AG09319 (cell line): ENCODE measurements at places on chromosomes 2 and 18.

DNA sequence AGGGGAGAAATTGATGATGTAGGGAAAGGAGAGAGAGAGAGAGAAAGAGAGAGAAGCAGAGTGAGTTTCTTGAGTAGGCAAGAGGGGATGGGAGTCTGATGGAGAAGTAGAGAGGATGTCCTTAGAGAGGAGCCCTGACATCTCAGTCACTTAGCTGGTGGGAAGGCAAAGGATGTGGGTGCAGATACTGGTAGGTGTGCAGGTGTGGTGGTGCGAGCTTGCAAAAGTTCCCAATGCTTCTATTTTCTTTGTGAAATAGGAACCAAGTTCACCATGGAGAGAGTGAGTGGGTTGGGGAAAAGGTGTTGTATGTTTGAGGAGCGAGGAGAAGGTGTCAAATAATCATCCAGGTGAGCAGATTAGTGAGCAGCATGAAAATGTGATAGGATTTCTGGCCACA, 26.5 kb upstream of the POLE4 start:
- DNase-seq, result no peak

GRCh38 chr2:179311101-179311500, 46.5 kb upstream of the SESTD1 start:
- no peak for DNase-seq

GRCh38 chr2:98607741-98608115, 584 bp downstream of the COA5 start:
- DNase-seq, result no peak

DNA sequence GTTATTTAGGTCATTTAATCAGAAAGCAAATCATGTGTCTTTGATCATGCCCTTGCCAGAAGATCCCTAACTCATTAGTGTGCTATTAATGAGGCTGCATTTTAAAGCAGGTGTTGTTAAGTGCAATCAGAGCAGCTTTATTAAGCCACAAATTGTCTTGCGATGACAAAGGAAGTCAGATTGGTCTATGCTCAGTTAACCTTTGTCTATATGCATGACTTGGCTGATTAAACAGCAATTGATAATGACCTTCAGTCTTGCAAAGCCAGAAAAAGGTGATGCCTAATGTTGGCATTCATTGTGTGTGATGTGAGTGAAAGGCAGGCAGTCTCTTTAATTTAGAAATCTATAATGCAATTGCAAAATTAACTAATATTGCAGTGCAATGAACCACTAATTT, 166.9 kb downstream of the RND3 start:
- no peak for DNase-seq

GRCh38 chr2:210443527-210443926, 33.0 kb downstream of the LANCL1 start:
- DNase-seq, result no peak

GRCh38 chr18:24995056-24995455, 356.9 kb downstream of the ZNF521 start:
- DNase-seq, result no peak

DNA sequence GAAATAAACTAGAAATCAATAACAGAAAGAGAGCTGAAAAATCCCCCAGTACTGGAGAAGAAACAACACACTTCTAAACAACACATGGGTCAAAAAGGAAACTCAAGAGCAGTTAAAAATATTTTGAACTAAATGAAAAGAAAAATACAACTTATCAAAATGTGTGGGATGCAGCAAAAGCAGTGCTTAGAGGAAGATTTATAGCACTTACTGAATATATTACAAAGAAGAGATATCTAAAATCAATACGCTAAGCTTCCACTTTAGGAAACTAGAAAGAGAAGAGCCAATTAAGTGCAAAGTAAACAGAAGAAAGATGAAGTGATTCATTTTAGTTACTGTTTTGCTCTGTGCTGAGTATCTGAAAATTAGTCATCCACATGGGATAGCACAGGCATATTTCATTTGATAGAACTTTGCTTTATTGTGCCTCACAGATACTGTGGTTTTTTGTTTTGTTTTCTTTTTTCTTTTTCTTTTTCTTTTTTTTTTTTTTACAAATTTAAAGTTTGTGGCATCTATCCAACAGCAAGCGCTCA, 17.0 kb downstream of the TGFA start:
- DNase-seq, result no peak

DNA sequence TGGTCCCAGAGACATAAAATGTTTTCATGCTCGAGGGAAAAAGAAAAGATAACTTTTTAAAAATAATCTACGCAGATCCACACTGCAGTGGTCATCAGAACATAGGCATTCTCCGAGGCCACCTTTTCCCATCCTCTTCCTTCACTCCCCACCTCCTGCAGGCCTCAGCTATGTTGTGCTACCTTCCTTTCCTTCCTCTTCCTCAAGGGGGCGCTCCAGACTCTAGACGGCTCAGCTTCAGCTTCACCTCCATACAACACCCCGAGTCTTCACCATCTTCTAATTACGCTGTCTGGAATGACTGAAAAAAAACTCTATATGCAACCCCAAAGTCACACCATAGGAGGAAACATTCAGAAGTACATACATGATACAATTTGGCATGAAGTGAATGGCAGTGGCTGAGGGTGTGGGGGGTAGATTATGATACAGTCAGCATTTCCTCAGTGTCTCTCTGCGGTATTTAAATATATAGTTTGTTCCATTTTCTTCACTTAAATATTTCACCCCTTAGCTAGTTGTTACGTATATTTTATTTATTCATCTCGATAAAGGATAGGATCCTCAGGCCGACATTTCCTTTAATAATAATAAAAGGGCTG, 583.6 kb downstream of the IRS1 start:
- no peak for DNase-seq

DNA sequence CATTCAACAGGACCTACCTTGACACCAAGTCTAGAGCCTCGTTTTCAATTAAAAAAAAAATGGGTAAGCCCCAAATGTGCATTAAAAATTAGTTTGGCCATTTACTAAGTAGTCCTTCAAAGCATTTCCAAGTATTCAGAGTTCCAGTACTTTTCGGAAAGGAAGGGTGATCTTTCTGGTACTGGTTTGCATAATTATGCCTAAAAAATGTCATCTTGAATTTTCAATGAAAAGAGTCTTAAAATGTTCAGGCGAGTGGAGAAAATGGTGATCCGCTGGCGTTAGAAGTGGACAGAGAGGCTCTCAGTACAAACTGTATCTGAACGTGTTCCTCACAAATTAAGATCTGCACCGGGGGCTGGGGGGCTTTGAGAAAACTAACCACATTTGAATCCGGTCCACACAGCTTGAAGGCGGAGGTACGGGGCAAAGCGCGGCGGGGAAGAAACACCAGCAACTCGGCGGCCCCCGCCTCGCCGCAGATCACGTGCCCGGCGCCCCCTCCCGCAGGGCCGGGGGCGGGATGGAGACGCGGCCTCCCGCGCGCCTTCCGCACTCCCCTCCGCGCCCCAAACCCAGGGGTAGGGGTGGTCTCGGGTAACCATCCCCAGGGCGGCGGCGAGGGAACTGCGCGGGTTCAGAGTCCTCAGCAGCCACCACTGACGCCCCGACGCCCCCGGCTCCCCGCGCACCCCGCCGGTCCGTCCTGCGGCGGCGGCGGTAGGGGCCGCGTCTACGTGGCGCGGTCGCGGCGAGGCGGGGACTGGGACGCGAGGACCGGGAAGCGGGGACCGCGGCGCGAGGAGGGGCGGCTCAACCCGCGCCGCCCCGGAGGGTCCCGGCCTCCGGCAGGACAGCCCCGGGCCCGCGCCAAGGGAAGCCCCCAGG, 564 bp downstream of the LPIN2 start:
- no peak for DNase-seq

GRCh38 chr18:40079786-40080185, 1875.2 kb upstream of the PIK3C3 start:
- no peak for DNase-seq

- no peak for DNase-seq
Measured at GRCh38 chr18:36325846-36326245, 28.3 kb downstream of the FHOD3 start.

DNA sequence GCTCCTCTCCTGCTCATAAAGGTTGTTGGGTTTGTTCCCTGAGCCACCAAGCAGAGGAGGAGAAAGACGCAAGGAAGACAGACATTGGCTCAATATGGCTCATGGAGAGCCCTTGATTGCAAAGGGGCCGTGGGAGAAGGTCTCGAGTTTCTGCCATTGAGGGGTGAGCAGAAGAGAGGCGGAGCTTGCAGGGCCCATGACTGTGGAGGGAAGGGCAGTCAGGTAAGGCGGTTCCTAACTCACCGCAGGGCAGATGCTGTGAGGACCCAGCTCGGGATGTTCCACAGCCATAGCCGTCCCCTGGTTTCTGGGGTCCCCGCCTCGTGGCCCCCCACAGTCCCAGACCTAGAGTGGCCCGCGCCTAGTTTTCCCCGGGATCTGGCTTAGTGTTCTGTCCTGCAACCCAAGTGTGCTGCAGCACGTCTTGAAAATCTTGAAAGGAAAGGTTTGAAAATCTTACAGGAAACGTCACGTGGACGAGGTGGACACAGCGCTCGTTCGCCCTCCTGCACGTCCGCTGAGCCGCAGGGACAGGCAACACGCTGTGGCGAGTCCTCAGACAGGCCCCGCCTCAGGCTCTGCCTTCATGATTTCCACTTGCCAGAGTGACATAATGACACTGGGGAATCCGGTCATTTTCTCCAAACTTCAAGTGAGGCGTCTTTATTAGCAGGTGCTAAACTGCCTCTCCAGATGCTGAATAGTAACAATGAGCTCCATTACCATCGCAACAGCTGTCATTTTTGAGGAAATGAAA, 105.5 kb upstream of the HDAC4 start:
- DNase-seq, result no peak

DNA sequence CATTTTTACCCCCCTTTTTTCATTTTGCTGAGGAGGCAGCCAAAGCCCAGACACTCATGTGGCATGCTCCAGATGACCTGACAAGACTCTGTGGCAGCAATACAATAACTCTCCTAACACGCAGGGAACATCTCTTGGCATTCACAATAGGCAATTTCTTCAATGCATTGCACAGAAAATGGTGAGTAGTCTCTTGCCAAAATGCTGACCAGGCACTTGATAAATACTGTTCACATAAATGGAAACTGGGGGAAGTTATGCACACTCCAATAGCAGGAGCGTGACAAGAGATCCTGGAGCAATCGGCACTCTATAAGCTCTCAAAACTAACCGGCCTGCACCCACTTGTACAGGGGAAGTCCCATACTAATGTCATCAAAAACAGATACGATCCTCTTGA, 66.3 kb downstream of the NBAS start:
- DNase-seq, result no peak

DNA sequence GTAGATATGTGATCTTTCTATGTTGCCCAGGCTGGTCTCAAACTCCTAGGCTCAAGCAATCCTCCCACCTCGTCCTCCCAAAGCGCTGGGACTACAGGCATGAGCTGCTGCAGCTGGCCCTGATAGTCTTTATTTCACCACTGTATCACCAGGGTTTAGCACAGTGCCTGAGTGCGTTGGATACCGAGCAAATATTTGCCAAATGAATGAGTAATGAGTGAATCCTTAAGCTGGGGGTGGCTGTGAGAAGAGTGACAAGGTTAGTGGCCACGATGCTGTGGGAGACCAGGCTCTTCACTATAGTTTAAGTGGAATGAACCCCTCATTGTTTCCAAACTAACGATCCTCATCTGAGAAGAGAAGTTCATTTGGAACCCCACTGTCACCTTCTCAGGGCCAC, 60.8 kb upstream of the FAM136A start:
- DNase-seq, result no peak

DNA sequence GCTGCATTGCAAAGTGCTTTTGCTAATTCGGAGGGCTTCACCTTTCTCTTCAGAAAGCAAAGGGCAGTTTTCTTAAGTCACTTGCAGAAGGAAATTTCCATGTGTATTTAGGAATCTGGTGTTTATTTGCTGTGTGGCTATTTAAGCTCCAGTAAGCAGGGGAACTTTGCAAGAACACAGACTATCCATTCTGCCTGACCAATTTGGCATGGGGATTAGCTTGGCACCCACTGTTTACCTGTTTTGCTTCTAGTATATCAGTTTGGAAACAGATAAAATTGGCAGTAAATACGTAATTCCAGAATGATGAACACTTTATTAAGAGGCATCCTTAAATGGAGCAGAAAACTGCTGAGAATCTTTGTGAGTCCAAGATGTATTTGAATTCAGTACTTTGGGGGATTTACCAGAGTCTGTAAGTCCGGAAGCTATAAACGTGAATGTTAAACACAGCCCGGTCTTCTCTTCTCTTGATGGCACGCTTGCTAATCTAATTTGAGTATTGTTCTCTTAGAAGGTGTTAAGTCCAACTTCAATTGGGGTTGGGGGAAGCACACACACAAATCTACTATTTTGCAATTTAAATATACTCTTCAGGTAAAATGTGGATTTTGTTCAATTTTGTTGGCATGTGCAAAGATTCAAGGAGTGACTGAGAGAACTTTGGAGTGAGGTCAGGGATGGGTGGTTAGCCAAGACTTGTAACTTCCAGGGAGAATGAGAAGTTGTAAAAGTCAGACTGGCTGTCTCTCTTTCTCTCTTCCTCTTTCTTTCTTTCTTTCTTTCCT, 650 bp downstream of the ACKR3 start:
- DNase-seq, result no peak

DNA sequence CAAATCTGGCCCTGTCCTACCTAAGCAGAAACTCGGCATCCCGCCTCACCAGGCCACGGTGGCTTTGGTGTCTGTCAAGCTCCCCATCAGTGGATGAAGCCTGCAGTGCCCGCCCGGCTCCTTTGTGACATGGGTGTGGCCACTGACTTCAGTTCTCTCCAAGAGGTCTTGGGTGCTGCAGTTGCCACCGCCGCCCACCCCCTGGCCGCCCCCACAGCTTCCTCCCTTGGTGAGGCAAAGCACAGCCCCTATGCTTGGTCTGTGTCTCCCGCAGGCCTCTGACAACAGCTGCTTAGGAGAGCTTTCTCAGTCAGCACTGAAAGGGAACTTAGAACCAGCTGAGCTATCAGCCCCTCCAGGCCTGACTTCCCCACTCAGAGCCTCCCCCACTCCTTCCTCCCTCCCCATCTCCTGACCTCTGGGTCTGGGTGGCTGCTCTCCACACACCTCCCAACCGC, 22.9 kb upstream of the GPR55 start:
- no peak for DNase-seq

- DNase-seq, result no peak
Measured at GRCh38 chr2:70962211-70962884, 16.1 kb upstream of the ANKRD53 start.

GRCh38 chr18:35479911-35480586, 17.7 kb downstream of the INO80C start:
- DNase-seq, result no peak

DNA sequence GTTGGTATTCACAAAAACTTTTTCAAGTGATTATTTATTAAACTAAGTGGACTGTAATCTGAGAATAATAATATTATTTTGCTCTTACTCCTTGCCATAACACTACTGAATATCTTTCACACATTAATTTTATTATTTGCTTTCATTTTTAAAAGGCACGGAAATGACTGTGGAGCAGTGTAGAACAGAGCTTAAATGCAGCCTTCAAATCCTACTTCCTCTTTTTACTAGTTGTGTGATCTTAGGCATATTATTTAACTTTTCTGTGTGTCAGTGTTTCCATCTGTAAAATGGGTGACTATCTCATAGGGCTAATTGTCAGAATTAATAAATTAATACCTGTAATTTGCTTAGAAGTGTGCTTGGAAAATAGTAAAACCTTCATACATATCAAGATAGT, 55.5 kb upstream of the SLC8A1 start:
- DNase-seq, result no peak
